ENCODE measurements at places on chromosomes 12 and 14. TPM values are rescaled to one million over a fixed set of nuclear protein-coding genes. Genes with fewer than 3 reads are reported as not detected.
A peak's percentile ranks its signal among the peaks of the same experiment; 100 is the strongest.

Gene C12orf54
- polyA plus RNA-seq, result 0.63 TPM

Gene SIX1
- 0.79 TPM for polyA plus RNA-seq

Gene LGR5
- polyA plus RNA-seq, result 3.3 TPM

Gene RNASE7
- polyA plus RNA-seq, result 0.21 TPM

Gene MYO1H
- 0.32 TPM for polyA plus RNA-seq

Gene MUCL1
- polyA plus RNA-seq, result not detected

Gene OR4L1
- not detected for polyA plus RNA-seq

Gene ZNF891
- polyA plus RNA-seq, result 8.5 TPM

Gene CLEC9A
- polyA plus RNA-seq, result 2.5 TPM

GRCh38 chr12:22272335-22273151 lies 62.0 kb downstream of the ST8SIA1 start:
- no peak for DNase-seq

- no peak for DNase-seq
These were observed 22.8 kb downstream of the EXOC5 start for GRCh38 chr14:57245941-57246340.

DNA sequence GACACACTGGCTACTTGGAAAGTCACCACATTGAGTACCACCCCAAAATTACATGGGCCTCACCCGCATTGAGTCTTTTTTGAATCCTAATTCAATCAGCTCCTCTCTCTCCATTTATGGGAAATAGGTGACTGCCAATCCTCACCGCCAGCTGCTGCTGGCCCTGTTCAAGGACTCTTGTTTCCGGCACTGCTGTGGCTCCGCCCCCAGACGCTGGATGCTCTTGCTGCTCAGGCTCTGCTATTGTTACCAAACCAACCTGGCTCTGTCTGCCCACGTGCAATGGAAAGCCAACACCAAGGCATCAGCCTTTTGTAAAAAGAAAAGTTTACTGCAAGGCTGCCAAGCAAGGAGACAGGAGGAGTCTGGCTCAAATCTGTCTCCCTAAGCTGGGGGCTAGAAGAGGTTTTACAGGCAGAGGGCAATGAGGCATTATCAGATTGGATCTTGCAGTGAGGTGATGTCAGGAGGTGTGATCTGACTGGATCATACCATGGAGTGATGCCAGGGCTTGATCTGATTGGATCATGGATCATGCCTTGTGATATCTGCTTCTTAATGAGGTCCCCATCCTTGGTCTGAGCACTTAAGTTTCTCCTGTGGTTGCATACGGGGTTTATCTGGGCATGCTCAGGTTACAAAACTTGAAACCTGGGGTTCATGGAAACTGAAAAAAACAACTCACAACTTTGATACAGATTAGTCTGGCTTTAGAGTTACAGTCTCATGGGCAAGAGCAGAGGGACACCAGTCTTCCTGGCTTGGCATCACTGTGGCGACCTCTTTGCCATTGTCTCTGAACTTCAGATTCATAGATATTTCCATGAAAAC lies 117.1 kb upstream of the SLC35F4 start:
- DNase-seq, result peak; percentile 36

GRCh38 chr12:3133405-3133783 lies 56.2 kb downstream of the TSPAN9 start:
- peak; percentile 31 for DNase-seq

- peak; percentile 65 for DNase-seq
These were observed 41.9 kb upstream of the BEGAIN start for GRCh38 chr14:100629098-100629497.

DNA sequence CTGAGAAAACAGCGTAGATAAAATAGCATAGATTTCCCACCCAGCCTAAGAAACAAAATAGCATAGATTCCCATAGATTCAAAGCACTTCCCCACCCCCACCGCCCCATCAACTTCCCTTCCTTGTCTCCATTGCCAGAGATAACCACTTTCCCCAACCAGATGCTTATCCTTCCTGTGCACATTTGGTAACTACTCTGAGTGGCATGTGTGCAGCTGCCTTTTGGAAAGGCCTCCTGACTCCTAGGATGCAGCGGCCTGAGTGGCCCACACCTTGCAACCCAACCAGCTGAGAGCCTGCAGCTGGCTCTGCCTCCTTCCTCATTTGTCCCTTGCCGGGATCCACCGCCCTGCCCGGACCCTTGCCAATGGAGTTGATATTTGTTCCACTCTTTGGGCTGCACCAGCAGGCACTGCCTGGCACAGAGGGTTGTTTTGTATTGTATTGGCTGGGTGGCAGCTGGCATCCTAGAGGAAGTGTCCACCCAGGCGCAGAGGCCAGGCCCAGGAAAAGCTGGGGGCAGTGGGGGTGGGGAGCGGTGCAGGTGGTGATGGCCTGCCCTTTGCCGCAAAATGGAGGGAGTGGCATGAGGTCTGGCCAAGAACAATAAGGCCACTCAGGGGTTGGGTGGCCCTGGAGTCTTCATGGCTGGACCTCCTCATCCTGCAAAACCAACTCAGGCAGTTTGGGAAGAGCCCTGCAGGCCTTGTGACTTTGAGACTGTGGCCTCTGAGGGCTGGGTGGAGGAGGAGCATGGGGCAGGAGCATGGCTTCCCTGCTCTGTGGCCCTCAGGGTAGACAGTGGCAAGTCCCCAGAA lies 4.9 kb downstream of the SLC48A1 start:
- no peak for DNase-seq

DNA sequence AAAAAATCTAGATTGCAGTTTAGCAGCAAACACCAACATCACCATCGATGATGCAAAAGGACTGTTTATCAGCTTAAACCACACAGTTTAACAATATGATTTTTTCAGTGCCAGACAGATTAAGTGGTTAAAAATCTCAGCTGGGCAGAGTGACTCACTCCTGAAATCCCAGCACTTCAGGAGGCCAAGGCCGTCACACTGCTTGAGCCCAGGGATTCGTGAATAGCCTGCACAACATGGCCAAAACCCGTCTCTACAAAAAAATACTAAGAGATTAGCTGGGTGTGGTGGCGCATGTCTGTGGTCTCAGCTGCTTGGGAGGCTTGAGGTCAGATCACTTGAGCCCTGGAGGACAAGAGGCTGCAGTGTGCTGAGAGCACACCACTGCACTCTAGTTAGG lies 8.9 kb downstream of the RSRC2 start:
- peak; percentile 44 for DNase-seq

DNA sequence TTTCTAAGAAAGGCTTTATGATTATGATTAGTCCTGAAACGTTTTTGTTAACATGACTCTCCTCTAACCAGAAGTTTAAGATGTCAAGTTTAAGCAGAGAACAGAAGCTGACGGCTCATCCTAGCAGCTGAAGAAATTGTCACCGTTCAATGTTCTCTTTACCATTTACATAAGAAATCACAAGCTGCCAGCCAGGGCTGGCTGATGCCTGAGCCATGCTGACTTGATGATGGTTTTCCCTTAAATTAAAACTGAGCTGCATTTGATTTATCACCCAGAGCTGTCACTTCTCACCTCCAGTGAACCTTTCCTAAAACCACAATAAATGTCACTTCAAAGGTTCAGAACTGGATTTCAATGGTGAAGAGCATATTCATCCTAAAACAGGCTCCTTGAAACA lies 153.6 kb downstream of the KTN1 start:
- DNase-seq, result no peak

DNA sequence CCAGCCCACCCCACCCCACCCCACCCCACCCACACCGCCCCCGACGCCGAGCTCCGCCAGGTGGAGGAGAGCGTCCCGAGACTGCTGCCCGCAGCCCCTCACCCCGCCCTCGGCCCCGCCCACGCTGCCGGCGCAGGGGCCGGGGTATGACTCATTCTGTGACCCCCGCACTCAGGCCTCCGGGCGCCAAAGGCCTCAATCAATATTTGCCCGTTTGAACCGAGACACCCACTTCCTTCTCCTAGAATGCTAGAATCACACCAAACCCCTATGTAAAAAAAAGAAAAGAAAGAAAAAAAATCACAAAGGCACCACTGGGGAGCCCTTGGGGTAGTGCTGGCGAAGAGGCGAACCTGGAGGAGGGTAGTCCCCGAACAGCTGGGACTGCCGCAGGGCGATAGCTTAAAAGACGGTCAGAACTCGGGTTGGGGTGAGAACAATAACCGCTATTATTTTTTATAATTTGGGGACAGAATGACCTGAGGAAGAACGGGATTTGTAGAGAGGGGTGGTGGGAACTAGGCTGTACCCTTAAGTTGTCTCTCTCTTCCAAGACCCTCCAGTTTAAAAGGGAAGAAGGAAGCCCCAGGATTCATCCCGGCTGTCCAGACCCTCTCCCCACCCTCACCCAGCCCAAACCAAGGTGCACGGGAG lies 894 bp downstream of the KRT8 start:
- DNase-seq, result peak; percentile 69

DNA sequence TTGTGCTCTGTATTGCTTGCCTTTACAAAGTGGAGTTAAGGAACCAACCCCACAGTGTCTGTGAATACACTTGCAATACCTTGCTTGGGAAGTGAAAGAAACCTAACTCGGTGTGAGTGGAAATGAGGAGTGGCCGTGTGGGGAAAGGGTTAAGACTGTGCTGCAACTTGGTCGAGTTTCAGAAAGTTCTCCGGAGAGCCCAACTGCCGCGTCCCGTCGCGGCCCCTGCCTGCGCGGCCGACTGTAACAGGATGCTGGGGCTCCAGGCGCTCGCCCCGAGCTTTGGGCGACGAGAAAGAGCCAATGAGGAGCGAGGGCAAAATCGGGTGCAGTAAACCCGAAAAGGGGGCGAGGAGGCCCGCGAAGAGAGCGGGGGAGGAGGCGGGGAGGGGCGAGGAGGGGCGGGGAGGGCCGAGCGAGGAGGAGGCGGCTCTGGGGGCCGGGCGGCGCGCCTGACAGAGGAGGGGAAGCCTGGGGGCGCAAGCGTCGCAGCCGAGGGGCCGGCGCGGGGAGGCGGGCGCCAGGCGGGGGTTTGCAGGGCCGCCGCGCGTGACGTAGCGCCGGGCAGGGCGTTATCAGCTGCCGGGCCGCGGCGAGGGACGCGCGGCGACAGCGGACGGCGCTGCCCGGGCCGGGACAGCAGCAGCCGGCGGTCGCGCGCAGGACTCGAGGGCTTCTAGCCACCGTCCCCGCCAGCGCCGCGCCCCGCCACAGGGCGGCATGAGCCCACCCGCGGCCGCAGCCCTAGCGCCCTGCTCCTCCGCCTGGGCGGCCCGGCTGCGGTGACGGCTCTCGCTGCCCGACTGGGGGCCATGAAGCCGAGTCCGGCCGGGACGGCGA lies at the start of gene DACT1:
Gene DACT1, plus strand, starts transcription at position 572 of the 840 bp plus-strand sequence. Its CDS starts 241 bp downstream, at position 813.
- DNase-seq, result peak; percentile 84

- DNase-seq, result no peak
These were observed 1.5 kb downstream of the HIF1A start for GRCh38 chr14:61696753-61697318.

DNA sequence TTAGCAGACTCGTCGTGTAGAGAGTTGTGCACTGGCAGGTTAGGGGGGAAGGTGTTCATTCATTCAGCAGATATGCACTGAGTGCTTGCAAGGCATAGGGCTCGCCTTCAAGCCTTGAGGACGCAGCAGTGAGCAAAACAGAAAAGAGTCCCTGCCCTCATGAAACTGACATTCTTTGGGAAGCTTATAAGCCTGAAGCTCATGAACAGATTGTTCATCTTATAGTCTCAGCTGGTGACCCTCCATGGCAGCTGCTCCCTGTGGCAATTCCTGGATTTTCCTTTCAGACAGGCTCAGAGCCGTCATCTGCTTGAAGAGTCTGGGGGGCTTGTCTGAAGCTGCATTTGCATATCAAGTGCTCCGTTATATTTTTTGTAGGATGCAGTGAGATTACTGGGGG lies 148.4 kb downstream of the PRKCH start:
- no peak for DNase-seq

- no peak for DNase-seq
These were observed 5.5 kb upstream of the G2E3 start for GRCh38 chr14:30553311-30553989.

DNA sequence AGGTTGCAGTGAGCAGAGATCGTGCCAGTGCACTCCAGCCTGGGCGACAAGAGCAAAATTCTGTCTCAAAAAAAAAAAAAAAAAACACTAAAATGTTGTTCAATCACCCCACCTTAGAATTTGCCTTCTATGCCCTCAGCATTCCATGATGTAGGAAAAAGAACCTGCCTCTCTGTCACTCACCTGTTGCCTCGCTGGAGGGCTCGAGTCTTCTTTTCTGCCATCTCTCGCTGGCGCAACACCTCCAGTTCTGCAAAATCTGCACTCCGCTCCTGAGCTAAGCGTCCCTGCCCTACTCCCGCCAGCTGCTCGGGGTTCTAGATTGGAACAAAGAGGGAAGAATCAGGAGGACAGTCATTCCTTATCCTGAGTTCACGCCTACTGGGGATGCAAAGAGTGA lies 17.9 kb downstream of the TIMELESS start:
- no peak for DNase-seq

GRCh38 chr14:50932156-50932555 lies 12.1 kb downstream of the PYGL start:
- DNase-seq, result no peak

DNA sequence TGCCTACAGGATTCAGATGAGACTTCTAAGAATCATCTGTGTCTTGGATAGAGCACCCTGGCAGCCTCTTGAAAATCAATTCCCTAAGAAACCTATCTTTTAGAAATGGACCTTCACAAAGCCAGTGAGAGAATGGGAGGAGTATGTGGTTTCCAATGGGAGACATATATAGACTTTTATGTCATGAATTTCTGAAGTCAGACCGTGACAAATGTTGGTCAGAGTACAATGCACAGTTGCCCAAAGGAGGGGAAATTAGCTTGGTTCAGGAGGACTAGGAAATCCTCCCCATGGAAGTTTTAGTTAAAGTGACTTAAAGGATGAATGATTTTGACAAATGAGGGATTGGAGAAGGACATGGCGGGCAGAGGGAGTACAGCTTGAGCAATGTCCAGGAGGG lies 194.4 kb downstream of the DAD1 start:
- DNase-seq, result no peak

All from left lung (tissue), 14 donors.